Left forelimb (tissue), 1 donor: ENCODE measurements at places on chromosomes 6 and 20.
A peak's percentile ranks its signal among the peaks of the same experiment; 100 is the strongest.

DNA sequence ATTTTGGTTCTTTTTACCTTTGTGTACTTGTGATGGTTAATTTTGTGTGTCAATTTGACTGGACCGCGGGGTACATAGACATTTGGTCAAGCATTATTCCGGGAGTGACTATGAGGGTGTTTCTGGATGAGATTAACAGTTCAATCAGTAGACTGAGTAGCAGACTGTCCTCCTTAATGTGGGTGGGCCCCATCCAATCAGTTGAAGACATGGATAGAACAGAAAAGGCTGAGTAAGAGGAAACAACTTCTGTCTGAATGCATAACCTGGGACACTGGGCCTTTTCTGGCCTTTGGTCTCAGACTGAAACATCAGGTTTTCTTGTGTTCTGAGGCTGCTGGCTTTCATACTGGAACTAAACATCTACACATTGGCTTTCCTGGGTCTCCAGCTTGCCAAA lies 303.5 kb upstream of the RUNX2 start:
- no peak for DNase-seq

GRCh38 chr6:163415620-163416556 lies 1.4 kb downstream of the QKI start:
- DNase-seq = peak; percentile 86

GRCh38 chr6:109183109-109183650 lies 87.9 kb downstream of the CEP57L1 start:
- no peak for DNase-seq

DNA sequence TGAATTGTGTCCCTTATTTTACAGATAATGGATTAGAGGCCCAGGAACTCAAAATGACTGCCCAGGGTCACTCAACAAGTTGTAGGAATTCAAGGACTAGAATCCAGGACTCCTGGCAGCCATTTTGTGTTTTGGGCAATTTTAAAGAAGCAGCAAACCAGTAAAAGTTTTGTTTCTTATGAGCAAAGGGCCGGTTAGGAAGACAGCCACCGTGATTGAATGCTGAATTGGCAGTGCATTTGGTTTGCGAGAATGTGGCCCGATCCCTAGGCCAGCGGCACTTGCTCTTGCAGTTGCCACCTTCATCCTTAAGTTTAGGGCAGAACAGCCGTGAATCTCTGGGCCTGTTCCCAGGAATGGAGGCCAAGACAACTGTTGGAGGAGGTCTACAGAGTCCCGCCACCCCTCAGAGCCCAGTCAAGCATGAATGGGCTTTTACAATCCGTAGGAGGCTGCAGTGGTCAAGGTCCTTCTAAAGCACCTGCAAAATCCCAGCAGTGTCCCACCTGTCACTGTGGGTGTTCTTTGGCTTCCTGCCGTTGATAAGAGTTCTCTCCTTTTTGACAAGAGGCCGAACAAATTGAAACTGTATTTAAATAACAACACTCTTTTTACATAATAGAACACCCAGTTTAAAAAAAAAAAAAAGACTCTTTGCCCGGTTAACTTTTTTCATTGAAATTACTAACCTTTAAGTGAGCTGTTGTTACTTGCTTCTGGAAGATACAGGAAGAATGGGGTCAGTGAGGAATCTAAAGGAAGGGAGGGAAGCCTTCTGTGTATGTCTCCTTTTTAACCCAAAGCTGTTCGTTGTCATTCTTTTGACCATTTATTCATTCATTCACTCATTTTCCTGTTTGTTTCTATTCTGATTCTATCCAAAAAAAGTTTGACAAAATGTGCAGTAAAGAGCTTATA lies 68.7 kb downstream of the PHACTR2 start:
- no peak for DNase-seq

- DNase-seq = no peak
Measured at GRCh38 chr6:145968051-145968450, 3.9 kb upstream of the SHPRH start.

GRCh38 chr20:22910287-22910852 lies 124.7 kb upstream of the SSTR4 start:
- DNase-seq = no peak

DNA sequence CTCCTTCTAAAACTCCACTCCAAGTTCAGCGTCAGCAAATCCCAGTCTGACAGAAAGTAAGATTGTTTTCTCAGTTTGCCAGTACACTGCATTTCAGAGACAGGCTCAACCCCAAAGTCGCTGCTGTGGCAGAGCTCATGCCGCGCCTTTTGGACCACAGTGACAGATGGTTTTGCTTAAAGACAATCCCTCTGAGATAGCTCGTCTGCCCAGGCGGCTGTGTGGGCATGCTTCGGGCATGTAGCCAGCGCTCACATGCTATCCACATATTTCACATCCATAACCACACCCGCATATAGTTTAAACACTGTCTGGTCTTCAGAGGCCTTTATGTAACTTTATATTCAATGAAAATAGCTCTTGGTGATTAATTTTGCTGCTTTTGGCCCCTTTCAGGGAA lies 14.7 kb upstream of the PXDC1 start:
- no peak for DNase-seq

- no peak for DNase-seq
Measured at GRCh38 chr20:58194175-58194791, 34.2 kb downstream of the ANKRD60 start.

DNA sequence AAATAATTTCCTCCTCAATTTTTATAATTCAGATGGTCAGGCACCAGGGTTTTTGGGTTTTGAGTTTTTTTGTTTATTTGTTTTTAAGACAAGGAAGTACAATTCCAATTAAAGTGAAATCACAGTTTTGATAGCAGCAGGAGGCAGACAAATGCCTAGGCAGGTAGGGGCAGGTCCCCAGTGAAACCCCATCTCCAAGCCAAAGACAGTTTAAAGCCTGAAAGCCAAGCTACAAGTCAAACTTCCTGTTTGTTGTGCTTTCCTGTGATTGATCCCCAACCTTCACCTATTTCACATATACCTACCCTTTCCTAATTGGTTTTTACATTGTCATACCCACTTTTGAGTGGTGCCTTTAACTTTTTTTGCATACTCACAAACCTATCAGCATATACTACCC lies 149.6 kb downstream of the MOXD1 start:
- DNase-seq = no peak

DNA sequence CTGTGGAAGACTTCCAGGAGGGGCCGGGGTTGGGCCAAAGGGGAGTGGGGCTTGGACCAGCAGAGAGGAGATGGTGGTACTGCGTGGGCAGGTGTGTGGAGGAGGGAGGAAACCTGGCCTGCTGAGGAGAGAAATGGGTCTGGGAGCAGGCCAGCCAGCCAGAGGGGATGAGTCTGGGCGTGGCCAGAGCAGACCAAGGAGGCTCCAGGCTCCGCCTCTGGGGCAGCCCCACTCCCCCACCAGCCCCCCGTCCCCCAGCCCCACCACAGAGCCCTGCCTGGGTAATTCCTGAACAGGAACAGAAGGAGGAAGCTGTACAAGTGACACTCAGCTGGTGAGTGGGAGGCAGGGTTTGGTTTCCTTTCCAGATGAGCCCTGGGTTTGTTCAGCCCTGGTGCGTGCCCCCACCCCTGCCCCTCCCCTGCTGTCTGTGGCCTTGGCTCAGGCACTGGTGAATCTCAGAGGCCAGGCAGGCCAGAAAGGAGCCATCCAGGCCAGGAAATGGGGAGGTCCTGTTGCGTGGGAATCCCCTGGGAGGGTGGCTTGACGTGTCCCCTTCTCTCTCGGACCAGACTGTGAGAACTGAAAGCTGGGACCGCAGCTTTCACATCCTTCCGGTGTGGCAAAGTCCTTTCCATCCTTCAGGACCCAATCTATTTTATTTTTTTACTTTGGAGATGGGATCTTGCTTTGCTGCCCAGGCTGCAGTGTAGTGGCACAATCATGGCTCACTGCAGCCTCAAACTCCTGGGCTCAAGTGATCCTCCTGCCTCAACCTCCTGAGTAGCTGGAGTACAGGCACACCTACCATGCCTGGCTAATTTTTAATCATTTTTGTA lies 9.4 kb upstream of the SRC start:
- DNase-seq = no peak

DNA sequence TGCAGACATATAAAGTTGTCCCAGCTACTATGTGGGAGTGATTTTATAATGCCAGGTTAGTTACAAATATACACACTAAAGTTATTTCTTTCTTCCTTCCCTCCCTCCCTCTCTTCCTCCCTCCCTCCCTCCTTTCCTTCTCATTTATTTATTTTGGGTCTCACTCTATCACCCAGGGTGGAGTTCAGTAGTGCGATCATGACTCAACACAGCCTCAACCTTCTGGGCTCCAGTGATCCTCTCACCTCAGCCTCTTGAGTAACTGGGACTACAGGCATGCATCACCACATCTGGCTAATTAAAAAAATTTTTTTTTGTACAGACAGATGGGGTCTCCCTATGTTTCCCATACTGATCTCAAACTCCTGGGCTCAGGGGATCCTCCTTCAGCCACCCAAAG lies 59.2 kb downstream of the PHF20 start:
- DNase-seq = no peak
